Stimulated activated CD8-positive, alpha-beta memory T cell treated with anti-CD3 and anti-CD28 coated beads, Interleukin-4, amount 100 ng/mL, for 1 hour (primary cell): ENCODE measurements at places on chromosomes 2 and 18.

DNA sequence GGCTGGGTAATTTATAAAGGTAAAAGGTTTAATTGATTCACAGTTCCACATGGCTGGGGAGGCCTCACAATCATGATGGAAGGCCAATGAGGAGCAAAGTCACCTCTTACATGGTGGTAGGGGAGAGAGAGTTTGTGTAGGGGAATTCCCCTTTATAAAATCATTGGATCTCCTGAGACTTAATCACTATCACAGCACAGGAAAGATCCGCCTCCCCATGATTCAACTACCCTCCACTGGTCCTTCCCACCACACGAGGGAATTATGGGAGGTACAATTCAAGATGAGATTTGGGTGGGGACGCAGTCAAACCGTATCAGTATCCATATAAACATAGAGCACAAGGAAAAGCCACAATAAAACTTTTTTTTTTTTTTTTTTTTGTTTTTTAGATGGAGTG is 172.6 kb upstream of the PIEZO2 start:
- no peak for DNase-seq

DNA sequence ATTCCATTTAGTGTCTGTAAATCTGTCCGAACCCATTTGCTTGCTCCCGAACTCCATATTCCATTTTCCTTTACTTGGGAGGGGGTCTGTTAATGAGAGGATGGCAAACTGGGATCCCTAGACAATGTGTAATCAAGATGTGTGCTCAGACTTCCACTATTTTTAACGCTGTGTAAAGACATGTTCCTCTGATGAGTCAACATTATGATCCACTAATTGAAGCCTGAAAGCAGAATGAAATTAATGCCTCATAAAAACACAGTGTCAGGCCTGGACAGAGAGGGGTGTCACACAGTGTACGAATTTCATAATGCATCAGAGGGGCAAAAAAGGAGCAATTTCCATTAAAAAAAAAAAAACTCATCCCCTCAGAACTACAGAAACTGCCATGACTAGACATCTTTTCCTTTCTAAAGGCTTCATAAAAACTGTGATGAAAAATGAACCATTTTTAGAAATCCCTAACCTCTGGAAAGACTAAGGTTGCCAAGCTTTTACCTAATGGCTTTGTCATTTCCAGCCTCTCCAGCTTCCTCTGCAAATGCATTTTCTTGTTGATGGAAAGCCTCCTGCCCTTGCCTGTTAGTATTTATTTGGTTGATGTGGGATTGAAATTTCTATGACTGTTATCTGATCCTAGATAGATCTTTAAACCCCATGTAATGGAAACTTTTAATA is 209.2 kb upstream of the DCC start:
- no peak for DNase-seq

DNA sequence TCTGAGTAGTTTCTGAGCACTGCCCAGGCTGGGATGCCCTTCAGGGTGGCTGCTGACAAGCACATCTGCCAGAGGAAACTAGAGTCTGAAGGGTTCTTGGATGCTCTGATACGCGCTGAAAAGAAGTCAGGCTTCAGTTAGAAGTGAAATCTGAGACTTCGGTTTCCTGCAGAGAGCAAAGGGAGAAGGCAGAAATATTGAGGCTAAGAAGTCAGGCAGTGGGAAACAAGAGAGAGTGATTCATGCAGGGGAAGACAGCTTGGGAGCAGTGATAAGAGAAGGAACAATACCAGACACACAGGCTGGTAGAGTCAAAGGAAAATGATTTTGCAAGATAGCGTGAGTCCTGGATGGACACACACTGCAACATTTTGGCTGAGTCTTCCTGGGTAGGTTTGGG is 51.0 kb upstream of the BOD1L2 start:
- no peak for DNase-seq

- no peak for DNase-seq
Measured at GRCh38 chr2:123359636-123360035, 665.5 kb upstream of the CNTNAP5 start.

DNA sequence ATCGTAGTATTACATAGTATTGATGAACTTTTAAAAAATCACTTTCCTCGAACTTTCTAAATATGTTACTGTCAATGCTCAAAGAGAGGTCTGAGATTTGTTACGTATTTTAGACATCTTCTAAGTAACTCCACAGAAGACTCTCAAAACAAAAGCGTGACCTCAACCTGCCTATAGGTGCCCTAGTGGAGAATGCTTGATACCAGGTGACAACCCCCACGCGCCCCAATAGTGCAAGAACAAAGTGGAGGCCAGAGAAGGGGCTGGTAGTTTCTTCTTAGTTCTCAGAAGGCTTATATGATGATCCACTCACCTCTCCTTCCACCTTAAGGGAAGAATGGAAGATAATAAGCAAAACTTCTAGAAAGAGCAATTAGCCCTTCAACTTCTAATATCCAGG is 102.6 kb downstream of the ANKRD44 start:
- DNase-seq = no peak

DNA sequence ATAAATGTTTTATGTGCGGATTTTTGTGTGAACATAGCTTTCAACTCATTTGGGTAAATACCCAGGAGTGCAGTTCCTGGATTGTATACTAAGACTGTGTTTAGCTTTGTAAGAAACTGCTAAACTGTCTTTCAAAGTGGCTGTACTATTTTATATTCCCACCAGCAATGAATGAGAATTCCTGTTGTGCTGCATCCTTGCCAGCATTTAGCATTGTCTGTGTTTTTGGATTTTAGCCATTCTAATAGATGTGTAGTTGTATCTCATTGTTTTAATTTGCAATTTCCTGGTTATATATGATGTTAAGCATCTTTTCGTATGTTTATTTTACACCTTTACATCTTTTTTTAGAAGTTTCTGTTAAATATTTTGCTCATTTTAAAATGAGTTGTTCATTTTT is 24.2 kb downstream of the VRK2 start:
- DNase-seq = no peak

DNA sequence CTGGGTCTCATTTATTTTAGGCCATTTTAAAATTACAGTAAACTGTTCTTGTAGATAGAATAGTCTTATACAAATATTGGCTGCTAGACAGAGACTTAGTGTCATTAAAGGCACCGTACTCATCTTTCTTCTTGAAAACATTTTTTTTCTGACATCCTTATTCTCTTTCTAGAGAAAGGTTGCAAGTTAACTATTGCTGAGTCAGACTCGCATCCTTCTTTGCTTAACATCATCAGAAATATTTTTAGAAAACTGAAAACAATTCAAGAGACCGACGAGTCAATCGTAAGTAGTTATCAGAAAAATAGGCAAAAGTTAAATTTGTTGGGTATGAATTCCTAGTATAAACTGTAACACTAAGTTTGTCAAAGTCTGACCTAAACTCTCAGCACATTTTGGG is 72.2 kb downstream of the HNMT start:
- DNase-seq = no peak

DNA sequence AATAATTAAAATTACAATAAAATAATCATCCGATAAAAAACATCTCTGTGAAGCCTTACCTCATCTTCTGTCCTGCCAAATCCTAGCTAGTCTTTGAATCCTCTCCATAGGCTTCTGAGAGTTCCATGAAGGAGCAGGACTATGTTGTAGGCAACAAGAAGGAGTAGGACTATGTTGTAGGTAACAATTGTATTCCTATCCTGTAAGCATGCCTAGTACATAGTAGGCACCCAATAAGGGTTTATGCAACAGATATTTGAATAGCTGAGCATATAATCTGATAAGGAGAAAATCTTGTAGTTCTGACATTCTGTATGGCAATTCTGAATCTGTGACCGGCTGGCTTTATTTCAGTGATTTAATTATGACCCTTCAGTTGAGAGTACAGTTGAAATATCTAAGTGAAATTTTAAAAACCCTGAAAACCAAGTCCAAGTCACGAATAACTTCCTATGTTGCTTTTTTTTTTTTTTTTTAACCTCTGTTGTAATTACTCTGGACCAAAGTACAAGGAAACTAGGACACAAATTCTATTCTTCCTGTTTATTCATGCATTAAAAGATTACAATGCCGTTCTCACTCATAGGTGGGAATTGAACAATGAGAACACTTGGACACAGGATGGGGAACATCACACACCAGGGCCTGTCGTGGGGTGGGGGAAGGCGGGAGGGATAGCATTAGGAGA is 27.8 kb downstream of the VWA3B start:
- no peak for DNase-seq

GRCh38 chr2:23751747-23752265 is 175.1 kb downstream of the ATAD2B start:
- no peak for DNase-seq

- DNase-seq = no peak
Measured at GRCh38 chr2:67516899-67517530, 119.9 kb downstream of the ETAA1 start.

GRCh38 chr18:78073275-78073674 is 823.6 kb downstream of the GALR1 start:
- no peak for DNase-seq

GRCh38 chr2:105460048-105460732 is 61.3 kb upstream of the FHL2 start:
- no peak for DNase-seq

- DNase-seq = no peak
Measured at GRCh38 chr18:3821524-3821923, 371.6 kb downstream of the TGIF1 start.

DNA sequence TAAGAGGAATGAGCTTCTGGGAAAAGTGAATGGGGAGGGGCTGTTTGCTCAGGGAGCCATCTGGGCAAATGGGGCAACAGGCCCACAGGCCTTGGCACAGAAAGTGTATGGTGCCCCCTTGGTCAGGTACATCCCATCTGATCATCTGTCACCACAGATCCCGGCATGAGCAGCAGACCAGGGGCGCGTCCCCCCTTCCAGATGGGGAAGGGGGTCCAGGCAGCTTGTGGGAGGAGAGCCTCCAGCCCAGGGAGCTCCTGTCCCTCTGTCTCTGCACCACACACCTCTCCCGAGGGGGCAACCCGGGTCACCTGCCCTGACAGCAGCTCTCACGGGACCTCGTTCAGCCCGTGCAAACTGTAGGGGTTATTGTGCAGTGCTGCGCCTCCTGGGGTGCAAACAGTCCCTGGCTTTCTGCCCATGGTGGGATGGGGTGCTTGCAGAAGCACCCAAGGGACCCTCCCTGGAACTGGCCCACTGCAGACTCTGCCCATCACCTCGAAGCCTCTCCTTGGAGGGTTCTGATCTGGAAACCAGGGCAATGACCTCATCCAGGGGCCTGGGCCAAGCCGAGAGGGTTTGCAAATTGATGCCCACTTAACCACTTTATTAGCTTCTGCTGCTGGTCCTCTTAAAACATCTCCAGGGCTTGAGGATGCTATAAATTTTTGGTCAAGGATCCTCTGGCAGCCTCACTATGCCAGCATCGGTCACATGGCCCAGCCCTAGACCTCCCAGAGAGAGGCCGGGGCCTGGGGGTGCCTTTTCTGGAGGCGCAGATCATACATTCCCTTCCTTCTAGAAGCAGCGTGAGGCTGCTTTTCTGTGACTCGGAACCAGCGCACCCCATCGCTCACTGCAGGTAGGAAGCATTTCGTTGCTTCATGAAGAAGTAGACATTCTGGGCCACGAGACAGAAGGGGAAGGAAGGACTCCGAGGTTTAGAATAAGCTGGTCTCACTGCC is 7.6 kb upstream of the BOK start:
- no peak for DNase-seq

DNA sequence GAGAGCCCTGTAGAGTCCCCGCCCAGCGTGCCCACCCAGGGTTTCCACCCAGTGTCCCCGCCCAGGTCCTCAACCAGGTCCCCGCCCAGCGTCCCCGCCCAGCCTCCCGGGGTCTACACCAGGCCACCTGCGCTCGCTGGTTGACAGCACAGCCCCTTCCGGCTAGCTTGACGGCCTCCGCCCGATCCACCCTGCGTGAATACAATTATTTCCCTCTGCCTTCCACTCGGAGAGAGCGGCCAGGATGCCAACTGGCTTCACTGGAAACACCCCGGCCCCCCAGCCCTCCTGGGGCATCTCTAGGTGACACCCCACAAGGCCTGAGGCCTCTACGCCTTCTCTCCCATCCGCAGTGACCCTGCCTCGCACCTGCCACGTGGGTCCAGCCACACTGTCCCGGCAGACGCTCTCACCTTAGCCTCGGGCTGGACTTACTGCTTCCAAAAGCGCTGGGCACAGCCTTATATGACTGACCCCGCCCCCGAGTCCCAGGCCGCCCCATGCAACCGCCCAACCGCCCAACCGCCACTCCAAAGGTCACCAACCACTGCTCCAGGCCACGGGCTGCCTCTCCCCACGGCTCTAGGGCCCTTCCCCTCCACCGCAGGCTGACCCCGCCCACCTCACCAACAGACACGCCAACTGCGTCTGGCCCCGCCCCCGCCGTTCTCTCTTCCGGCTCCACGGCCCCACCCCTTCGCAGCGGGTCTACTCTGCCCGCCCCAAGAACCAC is 188.1 kb downstream of the LAMA1 start:
- no peak for DNase-seq

DNA sequence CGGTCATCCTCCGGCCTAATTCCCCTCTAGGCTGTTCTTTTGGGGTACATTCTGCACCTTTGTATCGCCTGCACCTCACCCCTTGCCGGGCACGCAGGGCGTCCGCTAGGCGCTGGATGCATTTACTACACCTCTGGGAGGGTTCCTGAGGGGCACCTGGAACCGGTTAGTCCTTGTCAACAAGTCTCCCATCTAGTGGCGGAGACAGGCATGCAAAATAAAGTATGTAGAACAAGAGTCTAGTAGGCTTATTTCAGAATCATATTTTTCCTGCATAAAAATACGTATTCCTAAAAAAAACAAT is 705 bp upstream of the TEX261 start:
- no peak for DNase-seq

DNA sequence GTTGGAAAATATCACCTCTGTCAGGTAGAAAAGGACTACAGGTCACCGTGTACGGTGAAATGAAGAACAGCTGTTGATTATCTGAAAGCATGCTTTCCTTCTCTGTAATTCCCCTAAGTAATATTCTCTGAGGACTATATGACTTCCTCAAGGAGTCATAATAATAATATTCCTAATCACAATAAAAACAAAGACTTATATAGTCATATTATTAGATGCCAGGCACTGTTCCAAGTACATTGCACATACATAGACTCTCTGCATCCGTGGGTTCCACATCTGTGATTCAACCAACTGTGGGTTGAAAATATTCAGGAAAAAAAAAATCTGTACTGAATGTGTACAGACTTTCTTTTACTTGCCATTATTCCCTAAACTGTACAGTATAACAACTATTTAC is 512.4 kb upstream of the ID2 start:
- DNase-seq = no peak
